ENCODE measurements at places on chromosomes 12 and 14. TPM values are rescaled to one million over a fixed set of nuclear protein-coding genes. Genes with fewer than 3 reads are reported as not detected.
A peak's percentile ranks its signal among the peaks of the same experiment; 100 is the strongest.

DNA sequence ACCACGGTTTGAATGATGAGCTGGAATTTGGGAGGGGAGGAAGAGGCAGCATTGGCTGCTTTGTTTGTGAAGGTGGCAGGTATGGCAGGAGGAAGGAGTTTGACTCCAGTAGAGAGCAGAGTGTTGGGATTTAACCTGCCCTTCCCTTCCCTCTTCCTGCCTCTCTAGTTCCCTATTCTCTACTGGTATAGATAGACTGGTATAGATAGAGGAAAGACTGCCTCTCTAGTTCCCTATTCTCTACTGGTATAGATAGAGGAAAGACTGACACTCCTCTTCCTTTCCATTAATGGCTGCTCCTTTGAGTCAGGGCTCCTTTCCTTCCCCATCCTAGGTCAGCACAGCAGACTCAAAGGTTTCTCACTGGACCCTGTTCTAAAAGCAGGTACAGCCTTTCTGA lies 8.4 kb upstream of the SYCP3 start:
- H3K27me3 ChIP-seq = no peaks in the 10 kb centered on the region
- H3K4me3 ChIP-seq = no peak overlapping the region
- DNase-seq = no peak
- no peak overlapping the region for H3K27ac ChIP-seq
- H3K4me1 ChIP-seq = peaks cover 1% of the 10 kb centered on the region

The RBP5 gene
- 25.7 TPM for polyA plus RNA-seq

DNA sequence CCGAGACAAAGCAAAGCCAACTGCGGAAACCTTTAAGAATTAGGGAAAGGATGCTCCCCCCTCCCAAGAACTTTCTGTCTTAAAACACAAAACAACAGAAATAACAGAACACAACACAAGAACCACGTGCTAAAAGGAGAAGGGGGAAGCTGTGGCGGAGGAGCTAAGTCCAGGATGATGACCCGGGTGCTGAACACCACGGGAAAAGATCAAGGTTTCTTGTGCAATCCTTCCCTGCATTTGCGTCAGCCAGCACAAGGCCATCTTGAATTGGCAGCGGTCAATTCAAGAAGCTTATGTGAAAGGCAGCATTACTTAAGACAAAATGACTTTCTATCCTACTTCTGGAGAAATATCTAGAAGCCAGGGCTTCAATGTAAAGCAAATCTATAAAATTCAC lies 11.0 kb upstream of the CREBL2 start:
- no peak overlapping the region for H3K27ac ChIP-seq
- no peaks in the 10 kb centered on the region for H3K36me3 ChIP-seq
- no peaks in the 10 kb centered on the region for H3K4me1 ChIP-seq
- H3K4me3 ChIP-seq = no peak overlapping the region
- H3K27me3 ChIP-seq = no peaks in the 10 kb centered on the region
- DNase-seq = peak; percentile 44

- H3K36me3 ChIP-seq = peaks cover 55% of the 10 kb centered on the region
- H3K27me3 ChIP-seq = no peaks in the 10 kb centered on the region
- peaks cover 3% of the 10 kb centered on the region for H3K4me1 ChIP-seq
Observed at GRCh38 chr14:91300283-91300895, 55.9 kb upstream of the GPR68 start.

DNA sequence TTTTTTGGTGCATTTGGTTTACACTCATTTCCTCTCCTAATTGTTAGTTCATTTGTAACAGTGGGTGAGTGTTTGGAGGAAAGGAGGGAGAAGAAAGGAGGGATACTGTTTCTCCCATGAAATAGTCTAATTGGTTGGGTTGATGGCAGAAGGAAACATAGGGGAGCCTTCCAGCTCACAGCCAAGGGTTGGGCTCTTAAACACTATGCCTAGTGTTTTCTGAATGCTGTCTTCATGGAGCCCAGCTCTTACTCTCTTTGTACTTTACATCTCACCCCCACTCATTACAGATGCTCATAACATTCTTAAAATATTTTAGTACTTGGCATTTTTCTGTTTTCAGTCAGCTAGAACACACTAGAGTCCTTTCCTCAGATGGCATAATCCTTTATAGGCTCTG lies 38.2 kb downstream of the BAZ2A start:
- H3K36me3 ChIP-seq = peaks cover 41% of the 10 kb centered on the region
- H3K4me1 ChIP-seq = peaks cover 8% of the 10 kb centered on the region
- H3K27ac ChIP-seq = no peak overlapping the region
- no peaks in the 10 kb centered on the region for H3K27me3 ChIP-seq
- no peak overlapping the region for H3K4me3 ChIP-seq

- H3K4me3 ChIP-seq = no peak overlapping the region
- DNase-seq = no peak
- H3K27ac ChIP-seq = no peak overlapping the region
- H3K27me3 ChIP-seq = no peaks in the 10 kb centered on the region
- no peaks in the 10 kb centered on the region for H3K36me3 ChIP-seq
- H3K4me1 ChIP-seq = no peaks in the 10 kb centered on the region
Observed at GRCh38 chr12:48286665-48287064, 64.1 kb downstream of the ZNF641 start.

The CPNE8 gene
- polyA plus RNA-seq = 13.5 TPM

DNA sequence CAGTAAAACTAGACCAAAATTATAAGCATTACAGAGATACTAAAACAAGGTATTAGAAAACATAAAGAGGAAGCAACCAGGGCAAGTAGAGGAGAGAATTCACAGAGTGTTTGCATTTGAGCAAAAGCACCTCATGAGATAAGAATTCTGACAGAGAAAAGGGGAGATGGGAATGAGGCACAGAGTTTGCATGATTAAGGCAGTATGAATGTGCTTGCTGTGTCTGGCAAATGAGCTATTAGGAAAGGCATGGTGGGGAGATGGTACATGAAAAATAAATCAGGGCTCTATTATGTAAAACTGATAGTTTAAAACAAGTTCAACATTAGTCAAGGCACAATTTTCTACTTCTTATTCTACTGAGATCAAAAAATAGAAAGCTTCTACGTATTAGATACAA lies 23.1 kb downstream of the GARIN6 start:
- no peak for DNase-seq
- H3K27ac ChIP-seq = no peak overlapping the region
- no peaks in the 10 kb centered on the region for H3K4me1 ChIP-seq
- H3K36me3 ChIP-seq = no peaks in the 10 kb centered on the region
- no peak overlapping the region for H3K4me3 ChIP-seq

- H3K4me1 ChIP-seq = peaks cover 15% of the 10 kb centered on the region
- peak overlapping the region; percentile 32 for H3K4me3 ChIP-seq
- peak; percentile 81 for DNase-seq
- no peaks in the 10 kb centered on the region for H3K36me3 ChIP-seq
Observed at GRCh38 chr14:89041257-89041582, 216.8 kb downstream of the TTC8 start.

GRCh38 chr12:57845478-57846284 lies 848 bp downstream of the CTDSP2 start:
- peak; percentile 74 for DNase-seq
- H3K27ac ChIP-seq = peak overlapping the region; percentile 98

- H3K27me3 ChIP-seq = peaks cover 15% of the 10 kb centered on the region
- H3K27ac ChIP-seq = no peak overlapping the region
- no peaks in the 10 kb centered on the region for H3K4me1 ChIP-seq
- H3K36me3 ChIP-seq = no peaks in the 10 kb centered on the region
- no peak overlapping the region for H3K4me3 ChIP-seq
- DNase-seq = no peak
Observed at GRCh38 chr12:55044135-55044534, 24.4 kb downstream of the NEUROD4 start.

The TUNAR gene
- polyA plus RNA-seq = 0.85 TPM

DNA sequence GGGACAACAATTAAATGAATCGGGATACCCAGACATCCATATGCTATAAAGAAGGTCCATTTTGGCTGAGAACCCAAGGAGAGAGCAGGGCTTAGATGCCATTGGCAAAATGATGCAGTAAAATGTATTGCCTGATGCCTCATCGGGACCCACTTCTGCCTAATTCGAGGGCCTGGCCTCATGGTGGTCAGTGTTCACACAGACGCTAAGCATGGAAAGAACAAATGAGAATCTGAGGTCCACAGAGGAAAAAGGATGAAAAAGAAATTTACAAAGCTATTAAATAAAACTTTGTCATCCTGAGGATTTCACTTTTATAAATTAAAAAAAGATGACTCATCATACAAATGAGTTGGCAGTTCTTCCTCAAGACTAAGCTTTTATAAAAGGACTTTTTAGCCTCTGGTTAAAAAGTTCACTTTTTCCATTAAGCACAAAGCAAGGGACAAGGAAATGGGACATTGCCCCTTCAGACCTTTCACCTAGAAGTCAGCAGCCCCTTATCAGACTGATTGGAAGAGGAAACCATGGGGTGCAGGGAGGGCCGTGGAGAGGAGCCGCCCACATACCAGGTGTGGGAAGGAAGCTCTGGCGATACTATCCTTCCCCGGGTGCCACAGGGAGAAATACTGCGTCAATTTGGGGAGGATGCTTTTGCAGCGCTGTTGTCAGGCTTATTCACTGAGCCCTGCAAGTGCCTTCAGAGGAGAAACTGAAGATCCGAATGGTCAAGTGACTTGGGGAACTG lies 176.0 kb downstream of the EGLN3 start:
- no peak overlapping the region for H3K27ac ChIP-seq
- DNase-seq = peak; percentile 48
- H3K4me1 ChIP-seq = no peaks in the 10 kb centered on the region
- H3K36me3 ChIP-seq = no peaks in the 10 kb centered on the region
- no peak overlapping the region for H3K4me3 ChIP-seq

The SLCO1B3 gene
- polyA plus RNA-seq = not detected

The CYP27B1 gene
- 1.8 TPM for polyA plus RNA-seq

DNA sequence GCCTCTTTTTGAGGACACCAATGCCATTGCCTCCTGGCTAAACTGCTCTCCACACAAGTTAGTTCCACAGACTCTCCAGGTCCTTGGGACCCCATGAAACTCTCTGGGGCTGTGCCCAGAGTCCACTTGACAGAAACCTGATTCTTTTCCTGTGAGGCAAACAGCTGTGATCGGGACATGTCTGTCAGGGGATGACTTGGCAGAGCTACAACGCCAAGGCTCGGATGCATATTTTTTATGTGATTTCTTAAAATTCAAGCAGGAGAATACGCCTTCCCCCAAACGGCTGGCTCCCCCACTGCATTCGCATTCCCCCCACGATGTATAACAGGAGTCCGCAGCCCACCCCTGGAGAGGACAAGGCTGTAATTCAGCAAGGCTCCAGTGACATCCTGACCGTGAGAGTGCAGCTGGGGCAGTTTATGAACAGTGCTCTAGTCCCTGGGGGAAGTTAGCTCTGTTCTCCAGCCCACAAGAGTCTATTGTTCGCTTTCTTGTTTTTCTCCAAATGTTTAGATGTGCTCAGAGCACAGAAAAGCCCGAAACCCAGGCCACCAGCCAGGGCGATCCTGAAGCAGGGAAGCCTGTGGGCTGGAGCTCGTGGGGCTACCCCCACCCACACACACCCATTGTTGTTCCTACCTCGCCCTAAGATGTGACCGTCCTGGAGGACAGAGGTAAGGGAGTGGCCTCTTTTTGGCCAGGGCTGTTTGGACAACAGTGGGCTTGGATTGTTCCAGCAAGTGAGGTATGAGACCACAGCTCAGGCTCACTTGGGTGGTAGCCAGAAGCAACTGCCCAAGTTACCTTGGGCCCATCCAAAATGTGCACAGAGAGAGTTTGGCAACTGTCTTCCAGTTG lies 159.5 kb downstream of the ZFP36L1 start:
- no peaks in the 10 kb centered on the region for H3K36me3 ChIP-seq
- no peaks in the 10 kb centered on the region for H3K27me3 ChIP-seq
- peak overlapping the region; percentile 55 for H3K27ac ChIP-seq

GRCh38 chr14:102120888-102121287 lies 18.8 kb upstream of the WDR20 start:
- H3K4me3 ChIP-seq = no peak overlapping the region
- peaks cover 8% of the 10 kb centered on the region for H3K4me1 ChIP-seq
- DNase-seq = no peak
- no peaks in the 10 kb centered on the region for H3K36me3 ChIP-seq
- no peak overlapping the region for H3K27ac ChIP-seq

DNA sequence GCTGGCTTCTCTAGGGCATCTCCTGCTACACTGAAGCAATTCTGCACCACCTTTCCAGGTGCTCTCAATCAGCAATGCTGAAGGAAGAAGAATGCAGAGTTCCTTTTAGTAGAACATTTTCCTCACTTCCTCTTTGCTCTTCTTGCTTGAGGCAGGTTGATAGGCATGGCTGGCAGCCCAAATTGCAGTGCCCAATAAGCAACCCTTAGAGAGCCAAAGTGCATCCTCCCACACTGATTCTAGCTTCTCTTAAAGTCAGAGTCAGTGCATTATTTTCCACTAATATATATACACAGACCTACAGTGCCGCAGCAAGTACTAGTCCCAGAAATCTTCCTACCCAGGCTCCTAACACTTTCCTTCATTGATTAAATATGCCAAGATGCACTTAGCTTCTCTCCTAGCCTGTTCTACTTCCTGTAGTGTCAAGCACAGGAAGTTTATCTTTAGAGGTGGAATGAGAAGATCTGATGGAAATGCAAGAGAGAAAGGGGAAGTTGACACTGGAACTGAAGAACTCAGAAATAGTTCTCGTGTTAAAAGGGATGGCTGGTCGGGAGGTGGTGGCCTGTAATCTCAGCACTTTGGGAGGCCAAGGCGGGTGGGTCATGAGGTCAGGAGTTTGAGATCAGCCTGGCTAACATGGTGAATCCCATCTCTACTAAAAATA lies 132.7 kb downstream of the SSPN start:
- H3K4me3 ChIP-seq = no peak overlapping the region
- H3K36me3 ChIP-seq = no peaks in the 10 kb centered on the region
- H3K27me3 ChIP-seq = no peaks in the 10 kb centered on the region

- peaks cover 15% of the 10 kb centered on the region for H3K4me1 ChIP-seq
- H3K27me3 ChIP-seq = no peaks in the 10 kb centered on the region
- no peak overlapping the region for H3K4me3 ChIP-seq
- no peak for DNase-seq
- no peaks in the 10 kb centered on the region for H3K36me3 ChIP-seq
Observed at GRCh38 chr12:75960954-75961661, 70.5 kb downstream of the PHLDA1 start.

- H3K27ac ChIP-seq = peak overlapping the region; percentile 28
- peaks cover 5% of the 10 kb centered on the region for H3K4me1 ChIP-seq
- no peak overlapping the region for H3K4me3 ChIP-seq
- H3K27me3 ChIP-seq = no peaks in the 10 kb centered on the region
- H3K36me3 ChIP-seq = no peaks in the 10 kb centered on the region
Observed at GRCh38 chr12:97758194-97758501, 295.5 kb downstream of the RMST start.
